ENCODE measurements at places on chromosomes 7 and 10.

DNA sequence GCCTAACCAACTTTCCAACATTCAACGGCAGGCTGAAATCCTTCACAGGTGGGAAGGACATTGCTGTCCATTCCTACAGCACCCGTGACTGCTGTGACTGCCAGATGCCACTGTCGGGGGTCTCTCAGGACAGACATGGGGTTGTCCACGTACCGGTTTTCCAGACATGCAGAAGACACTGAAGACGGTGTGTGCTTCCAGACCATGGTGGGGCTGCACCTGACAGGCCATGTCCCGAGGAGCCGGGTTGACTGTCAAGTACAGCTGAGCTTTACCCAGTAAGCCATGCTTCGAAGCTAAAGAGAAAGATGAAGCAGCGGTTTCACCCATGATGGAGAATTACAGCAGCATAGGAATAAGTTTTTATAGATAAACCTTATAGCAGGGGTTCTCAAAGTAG is 70.9 kb downstream of the PKD1L1 start:
- DNase-seq, result no peak

DNA sequence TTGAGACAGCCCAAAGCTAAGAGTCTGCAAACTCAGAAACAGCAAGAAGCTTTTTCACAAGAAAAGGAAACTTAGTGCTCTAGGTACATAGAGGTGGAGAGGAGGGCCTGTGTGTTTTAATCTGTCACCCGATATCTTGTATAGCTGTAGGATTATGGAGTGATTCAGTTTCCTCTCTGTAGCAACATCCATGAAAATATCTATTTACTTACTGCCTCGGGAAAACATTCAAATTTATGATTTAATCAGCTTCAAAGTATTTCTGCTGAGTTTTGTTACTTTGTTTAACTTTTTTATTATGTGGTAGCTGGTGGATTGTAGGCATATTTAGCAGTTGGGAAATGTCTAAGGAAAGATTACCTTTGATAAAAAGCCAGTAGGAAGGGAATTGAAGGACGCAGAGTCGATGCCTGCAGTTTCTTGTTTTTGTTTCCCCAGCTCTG is 292.0 kb downstream of the CCDC3 start:
- DNase-seq, result no peak

DNA sequence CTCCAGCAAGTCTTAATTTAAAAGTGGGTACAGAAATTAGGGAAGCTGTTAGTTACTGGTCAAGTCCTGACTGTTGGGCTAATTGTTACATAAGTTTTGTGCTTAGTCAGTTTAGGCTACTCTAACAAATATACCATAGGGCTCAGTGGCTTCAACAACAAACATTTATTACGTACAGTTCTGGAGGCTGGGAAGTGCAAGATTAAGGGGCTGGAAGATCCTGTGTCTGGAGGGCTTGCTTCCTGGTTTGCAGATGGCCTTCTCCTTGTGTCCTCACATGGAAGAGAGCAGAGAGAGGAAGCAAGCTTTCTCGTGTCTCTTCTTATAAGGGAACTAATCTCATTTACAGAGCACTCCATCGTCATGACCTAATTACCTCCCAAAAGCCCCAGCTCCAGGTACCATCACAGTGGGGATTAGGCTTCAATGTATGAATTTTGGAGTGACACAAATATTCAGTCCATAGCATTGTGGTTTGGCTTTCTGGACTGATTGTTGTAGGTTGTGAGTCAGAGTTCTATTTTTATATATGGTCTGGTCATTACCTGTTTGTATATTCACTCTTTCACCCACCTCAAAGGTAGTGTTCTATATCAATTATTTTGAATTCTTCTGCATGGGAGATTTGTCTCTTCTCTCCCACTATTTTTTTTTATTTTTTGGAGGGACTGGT is 17.1 kb downstream of the ST7 start:
- DNase-seq, result no peak

DNA sequence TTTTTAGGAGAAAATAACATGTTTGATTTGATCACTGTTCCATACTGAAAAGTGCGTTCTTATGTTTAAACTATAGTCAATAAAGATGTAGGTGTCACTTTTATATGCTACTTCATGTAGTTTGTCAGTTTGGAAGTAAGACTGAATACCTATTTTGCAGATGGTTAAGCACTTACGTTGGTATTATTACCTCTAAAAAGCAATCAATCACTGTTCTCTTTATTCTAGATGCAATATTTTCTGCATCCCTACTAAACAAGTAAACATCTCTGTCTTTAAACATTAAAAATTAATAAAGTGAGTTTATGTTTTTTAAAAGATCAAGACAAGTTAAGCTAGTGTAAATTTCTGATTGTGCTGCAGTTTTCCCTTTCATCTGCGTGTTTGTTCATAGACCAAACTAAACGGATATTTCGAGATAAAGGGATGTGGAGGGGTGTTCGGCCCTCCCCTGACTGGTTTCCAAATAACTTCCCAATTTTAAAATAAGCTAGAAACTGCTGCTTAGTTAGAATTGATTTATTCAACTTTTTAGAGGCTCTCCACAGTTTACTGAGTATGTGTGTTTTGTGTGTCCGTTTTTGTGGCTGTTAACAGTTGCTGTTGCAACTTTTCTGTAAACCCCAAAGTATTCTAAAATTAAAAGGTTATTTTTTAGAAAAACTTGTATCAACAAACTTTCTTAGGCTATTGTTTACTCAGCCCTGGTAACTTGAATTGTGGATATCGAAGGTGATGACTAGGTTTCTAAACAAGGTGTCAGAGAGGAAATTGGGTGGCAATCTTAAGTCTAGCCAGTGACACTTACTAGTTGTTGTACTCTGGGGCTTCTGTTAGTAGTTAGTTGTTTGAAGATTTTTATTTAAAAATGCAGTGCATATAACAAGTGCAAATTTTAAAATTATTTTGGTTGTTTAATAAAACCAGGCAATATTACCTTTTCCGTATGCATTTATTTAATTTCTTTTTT is 974 bp downstream of the KIF11 start:
- DNase-seq, result no peak

GRCh38 chr10:114250236-114250635 is 11.2 kb downstream of the VWA2 start:
- no peak for DNase-seq

GRCh38 chr10:36091007-36091406 is 448.9 kb upstream of the FZD8 start:
- DNase-seq, result no peak

DNA sequence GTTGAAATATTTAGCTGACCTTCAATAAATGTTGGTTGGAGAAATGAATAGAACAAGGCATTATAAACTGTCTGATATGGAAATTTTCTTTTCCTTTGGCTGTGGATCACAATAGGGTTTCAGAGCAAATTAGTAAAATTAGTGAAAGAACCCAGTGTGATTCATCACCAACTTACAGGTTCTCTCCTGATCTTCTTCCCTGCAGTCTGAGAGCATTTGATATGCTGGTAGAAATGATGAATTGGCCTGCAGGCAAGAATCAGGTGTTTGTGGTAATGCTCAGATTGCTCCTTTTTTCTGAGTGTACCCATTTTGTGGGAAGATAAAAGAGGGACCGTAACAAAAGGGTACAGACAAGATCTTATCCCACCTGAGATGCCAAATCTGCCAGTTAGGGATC is 51.9 kb downstream of the BTAF1 start:
- no peak for DNase-seq

DNA sequence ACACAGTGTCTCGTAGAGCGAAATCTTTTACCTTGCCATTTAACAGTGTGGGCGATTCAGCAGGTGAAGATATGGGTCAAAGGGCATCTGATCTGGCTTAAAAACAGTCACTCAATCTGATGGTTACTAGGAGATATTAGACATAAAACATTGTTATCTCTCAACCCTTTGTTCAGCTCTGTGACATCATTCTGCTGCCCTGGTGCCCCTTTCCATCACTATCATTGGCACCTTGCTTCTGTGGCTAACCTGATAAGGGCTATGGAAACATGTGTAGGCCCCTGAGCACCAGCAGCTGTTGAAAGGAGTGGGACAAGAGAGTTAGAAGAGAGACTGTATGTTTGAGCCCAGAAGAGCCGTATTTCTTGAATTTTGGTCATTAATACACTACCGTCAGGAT is 650.3 kb downstream of the PHTF2 start:
- no peak for DNase-seq

DNA sequence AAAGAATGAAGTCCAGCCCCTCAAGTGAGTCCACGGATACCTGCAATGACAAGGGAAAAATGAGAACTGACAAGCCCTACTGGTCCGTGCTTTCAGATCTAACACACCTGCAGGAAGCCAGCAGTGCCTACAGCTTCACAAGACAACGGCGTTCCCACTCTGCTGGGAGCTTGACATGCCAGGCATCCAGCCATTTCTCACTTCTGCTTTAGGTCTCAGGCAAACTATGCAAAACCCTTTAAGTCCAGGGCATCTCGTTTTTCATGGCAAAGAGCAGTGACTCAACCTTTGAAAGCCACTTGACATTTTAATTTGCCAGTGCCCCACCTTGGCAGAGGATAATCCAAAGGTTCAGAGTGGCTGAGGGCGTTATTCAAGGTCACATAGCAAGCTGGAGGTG is 49.1 kb upstream of the GPAM start:
- DNase-seq, result no peak

GRCh38 chr10:17758896-17759295 is 6.9 kb downstream of the TMEM236 start:
- DNase-seq, result no peak

GRCh38 chr7:24580283-24580946 is 7.2 kb downstream of the PALS2 start:
- DNase-seq, result no peak

GRCh38 chr7:34846976-34847375 is 189.0 kb downstream of the NPSR1 start:
- DNase-seq, result no peak

DNA sequence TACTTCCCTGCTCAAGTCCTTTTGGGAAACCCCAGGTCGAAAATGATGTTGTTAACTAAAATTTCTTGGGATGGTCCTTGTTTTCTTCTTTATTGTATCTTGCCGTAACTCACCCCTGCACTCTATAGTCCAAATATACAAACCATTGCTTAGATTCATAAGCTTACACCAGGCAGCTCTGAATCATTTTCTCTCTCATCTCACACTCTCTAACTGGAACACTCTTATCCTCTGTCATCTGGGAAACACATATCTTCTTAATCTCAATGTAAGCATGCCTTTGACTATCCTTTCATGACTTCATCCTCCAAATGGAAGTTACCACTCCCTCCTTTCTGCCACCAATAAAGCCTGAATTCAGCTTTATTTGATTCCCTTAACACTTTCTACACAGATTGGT is 175.8 kb upstream of the ANK3 start:
- no peak for DNase-seq

GRCh38 chr7:25854608-25855497 is 297.1 kb upstream of the NFE2L3 start:
- peak; percentile 100 for DNase-seq

- no peak for DNase-seq
Observed at GRCh38 chr7:118657391-118658005, 433.0 kb downstream of the ANKRD7 start.

GRCh38 chr10:60661637-60662036 is 116.6 kb upstream of the CDK1 start:
- no peak for DNase-seq

GRCh38 chr7:151038951-151039849 is 9.1 kb upstream of the ASIC3 start:
- DNase-seq, result no peak

- no peak for DNase-seq
Observed at GRCh38 chr10:34504534-34504933, 310.6 kb downstream of the PARD3 start.

GRCh38 chr10:26627324-26627723 is 70.2 kb upstream of the PDSS1 start:
- no peak for DNase-seq

DNA sequence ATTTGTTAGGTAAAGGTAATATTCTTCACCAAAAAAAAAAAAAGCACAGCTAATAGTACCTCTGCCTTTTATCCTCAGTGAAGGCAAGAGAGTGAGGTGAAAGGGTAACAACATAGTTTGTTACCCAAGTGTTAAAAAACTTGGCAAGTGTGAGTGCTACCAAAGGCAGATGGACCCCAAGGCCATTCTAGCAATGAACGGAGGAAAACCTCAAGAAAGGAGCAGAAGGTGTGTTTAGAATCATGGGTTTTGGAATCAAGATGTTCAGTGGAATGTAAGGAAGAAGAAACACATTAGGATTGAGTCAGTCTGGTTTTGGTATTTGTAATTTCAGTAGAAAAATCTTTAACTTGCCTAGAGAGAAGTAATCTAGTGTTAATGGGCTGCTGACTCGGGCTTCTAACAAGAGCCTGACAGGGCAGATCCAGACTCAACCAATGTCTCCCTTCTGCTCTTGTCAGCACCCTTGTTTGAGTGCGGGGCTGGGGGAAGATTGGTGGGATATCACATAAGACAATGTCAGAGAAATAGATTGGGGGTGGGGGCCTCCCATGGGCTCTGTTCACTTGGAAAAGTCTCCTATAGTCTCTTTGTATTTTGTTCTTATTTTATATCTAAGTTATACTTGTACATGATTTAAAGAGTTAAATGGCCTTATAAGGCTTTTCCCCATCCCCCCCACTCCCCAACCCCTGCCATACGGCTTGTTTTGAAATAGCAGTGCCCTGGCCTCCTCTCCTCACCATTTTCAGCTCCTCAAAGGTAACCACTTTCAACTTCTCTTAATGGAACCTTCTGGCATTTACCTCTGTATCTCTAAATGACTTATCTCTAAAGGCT is 44.4 kb downstream of the SCD start:
- DNase-seq, result no peak

- no peak for DNase-seq
Observed at GRCh38 chr7:57482-58255, 134.7 kb upstream of the FAM20C start.

GRCh38 chr7:159075563-159076238 is 69.0 kb downstream of the VIPR2 start:
- DNase-seq, result no peak

DNA sequence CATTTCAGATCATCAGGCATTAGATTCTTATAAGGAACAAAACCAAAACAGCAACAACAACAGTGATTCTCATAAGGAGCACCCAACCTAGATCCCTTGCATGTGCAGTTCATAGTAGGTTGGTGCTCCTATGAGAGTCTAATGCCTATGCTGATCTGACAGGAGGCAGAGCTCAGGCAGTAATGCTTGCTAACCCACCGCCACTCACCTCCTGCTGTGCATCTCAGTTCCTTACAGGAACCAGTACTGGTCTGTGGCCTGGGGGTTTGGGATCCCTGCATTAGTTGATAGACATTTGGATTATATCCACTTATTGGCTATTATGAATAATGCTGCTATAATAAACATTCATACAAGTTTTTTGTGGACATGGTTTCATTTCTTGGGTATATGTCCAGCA is 14.0 kb downstream of the MKLN1 start:
- DNase-seq, result no peak

- DNase-seq, result no peak
Observed at GRCh38 chr7:107232568-107233090, 63.8 kb downstream of the HBP1 start.

GRCh38 chr7:107678110-107678753 is 17.6 kb downstream of the SLC26A4 start:
- no peak for DNase-seq

- peak; percentile 67 for DNase-seq
Observed at GRCh38 chr7:97019710-97020225, 4.9 kb downstream of the DLX5 start.

- DNase-seq, result no peak
Observed at GRCh38 chr10:1672001-1672781, 65.1 kb downstream of the ADARB2 start.

GRCh38 chr7:129832282-129832681 is 120.5 kb downstream of the UBE2H start:
- no peak for DNase-seq

GRCh38 chr10:23981520-23982309 is 227.2 kb upstream of the KIAA1217 start:
- DNase-seq, result no peak
